Upper lobe of left lung (tissue), 6 donors: ENCODE measurements at places on chromosomes 5 and 9.

- no peaks in the 10 kb centered on the region for H3K27me3 ChIP-seq
- H3K36me3 ChIP-seq = no peaks in the 10 kb centered on the region
- no peak overlapping the region for H3K4me3 ChIP-seq
- DNase-seq = no peak
- H3K4me1 ChIP-seq = peaks cover 2% of the 10 kb centered on the region
Measured at GRCh38 chr9:68546596-68547390, 6.1 kb upstream of the TMEM252 start.

DNA sequence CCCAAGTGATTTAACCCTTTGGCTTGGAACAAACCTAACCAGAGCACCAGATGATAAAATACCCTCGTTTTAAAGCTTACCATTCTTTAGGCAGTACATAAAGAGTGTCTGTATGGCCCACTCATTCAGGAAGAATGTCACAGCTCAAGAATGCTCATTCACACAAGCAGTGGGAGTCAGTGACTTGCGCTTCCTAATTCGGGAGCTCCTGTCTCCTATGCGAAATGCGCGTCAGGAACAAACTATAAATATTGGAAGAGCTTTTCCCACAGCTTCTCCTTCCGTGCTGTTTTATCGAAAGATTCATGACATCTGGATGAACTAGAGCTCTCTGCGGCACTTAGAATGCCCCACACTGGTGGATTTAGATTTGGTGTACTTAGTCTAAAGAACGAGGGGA, 66.6 kb downstream of the NTRK2 start:
- no peaks in the 10 kb centered on the region for H3K36me3 ChIP-seq
- H3K27me3 ChIP-seq = no peaks in the 10 kb centered on the region
- no peak overlapping the region for H3K4me3 ChIP-seq

DNA sequence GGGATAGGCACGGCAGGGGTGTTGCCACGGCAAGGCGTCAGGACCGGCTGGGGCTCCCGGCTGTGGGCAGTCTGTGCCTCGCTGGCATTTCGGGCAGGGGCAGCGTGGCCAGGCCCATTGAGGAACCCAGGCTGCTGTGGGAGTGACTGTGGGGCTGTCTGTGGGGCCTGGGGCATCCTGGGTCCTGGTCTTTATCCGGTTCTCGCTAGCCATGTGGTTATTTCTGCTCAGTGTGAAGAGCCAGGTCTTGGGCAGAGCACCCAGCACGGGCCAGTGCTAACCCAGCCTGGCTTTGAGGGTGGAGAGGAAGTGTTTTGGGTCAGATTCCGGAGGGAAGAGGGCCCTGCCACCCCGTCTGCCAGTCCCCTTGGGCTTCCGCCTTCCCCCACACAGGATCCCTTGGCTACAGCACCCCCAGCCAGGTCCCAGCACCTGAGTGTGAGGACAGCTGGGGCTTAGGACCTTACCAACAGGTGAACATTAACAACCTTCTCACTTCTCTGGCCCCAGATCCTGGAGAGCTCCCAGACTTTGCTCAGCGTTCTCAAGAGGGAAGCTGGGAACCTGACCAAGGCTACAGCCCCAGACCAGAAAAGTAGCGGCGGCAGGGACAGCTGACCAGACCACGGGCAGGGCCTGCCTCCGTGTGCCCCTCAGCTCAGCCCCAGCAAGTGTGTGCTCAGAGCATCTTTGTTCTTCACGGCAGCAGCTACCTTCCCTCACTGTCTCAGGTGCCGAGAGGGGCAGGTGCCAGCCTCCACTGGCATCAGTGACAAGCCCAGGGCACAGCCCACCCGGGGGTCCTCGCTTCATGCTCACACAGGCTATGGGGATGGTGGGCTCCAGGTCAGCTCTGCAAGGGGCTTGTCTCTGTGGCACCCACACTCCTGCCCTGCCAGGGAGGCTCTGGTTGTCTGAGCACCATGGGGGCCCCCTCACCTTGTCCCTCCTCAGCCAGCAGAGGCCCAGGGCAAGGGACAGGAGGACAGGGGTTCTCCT, 1.1 kb downstream of the SSNA1 start:
- no peaks in the 10 kb centered on the region for H3K27me3 ChIP-seq
- peaks cover 55% of the 10 kb centered on the region for H3K4me1 ChIP-seq
- DNase-seq = peak; percentile 44

DNA sequence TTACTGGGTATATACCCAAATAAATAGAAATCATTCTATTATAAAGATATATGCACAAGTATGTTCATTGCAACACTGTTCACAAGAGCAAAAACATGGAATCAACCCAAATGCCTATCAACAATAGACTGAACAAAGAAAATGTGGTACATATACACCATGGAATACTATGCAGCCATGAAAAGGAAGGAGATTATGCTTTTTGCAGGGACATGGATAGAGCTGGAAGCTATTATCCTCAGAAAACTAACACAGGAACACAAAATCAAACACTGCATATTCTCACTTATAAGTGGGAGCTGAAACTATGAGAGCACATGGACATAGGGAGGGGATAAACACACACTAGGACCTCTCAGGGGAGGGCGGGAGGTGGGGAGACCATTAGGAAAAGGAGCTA, 298.4 kb upstream of the CDH9 start:
- H3K27ac ChIP-seq = no peak overlapping the region
- no peak for DNase-seq
- no peak overlapping the region for H3K4me3 ChIP-seq
- no peaks in the 10 kb centered on the region for H3K36me3 ChIP-seq

DNA sequence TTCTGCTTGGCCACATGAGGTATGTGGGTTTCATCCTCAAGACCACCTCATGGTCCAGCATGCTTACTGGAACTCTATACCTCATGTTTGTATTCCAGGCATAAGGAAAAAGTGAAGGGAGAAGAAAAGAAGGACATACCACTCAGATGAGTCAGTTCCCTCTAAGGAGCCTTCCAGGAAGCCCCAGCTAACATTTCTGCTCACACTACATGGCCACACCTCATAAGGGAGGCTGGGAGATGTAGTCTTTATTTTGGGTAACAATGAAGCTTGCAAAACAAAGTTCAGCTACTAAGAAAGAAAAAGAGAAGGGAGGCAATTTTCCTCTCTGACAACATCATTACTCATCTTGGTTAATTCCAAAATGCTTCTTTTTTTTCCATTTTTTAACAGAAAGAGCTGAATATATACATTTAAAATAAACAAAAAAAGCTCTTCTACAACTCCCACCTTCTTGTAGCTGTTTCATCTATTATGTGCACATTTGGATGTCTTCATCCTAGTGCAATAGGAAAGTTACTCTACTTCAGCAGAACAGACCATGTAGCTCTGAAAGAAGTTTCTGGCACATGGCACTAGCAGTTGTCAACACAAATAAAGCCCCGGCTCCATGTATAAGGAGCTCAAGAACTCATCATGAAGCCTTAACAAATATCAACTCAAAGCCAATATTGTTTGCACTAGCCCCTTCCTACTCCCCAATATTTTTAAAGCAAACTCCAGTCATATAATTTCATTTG, 123.6 kb upstream of the CCDC112 start:
- no peaks in the 10 kb centered on the region for H3K36me3 ChIP-seq
- DNase-seq = peak; percentile 52
- no peaks in the 10 kb centered on the region for H3K27me3 ChIP-seq
- H3K4me3 ChIP-seq = no peak overlapping the region
- H3K27ac ChIP-seq = no peak overlapping the region
- peaks cover 15% of the 10 kb centered on the region for H3K4me1 ChIP-seq

DNA sequence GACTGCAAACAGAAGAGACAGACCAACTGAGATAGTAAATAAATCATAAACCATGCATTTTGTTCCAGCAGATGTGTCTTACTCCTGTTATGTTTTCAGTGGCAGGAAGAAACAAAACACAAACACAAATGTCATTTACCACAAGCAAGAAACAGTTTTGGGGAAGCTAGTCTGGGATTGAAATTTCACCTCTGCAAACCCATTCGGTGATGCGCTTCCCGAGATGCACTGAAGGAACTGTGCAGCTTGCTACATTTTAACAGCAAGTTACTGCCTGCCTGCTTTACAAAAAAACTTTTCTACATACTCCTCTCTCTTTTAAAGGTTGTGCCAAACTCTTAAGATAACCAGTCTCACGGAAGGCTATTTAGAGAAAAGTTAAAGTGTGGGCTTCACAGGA, 3.2 kb downstream of the MACROH2A1 start:
- no peaks in the 10 kb centered on the region for H3K27me3 ChIP-seq
- no peak for DNase-seq
- H3K36me3 ChIP-seq = no peaks in the 10 kb centered on the region
- no peak overlapping the region for H3K4me3 ChIP-seq

- no peak for DNase-seq
- H3K27ac ChIP-seq = no peak overlapping the region
- no peaks in the 10 kb centered on the region for H3K36me3 ChIP-seq
Measured at GRCh38 chr9:76772686-76773445, 8.6 kb downstream of the PCA3 start.

GRCh38 chr5:97229688-97230285, 46.7 kb upstream of the RIOK2 start:
- peak overlapping the region; percentile 61 for H3K27ac ChIP-seq
- H3K4me1 ChIP-seq = peaks cover 7% of the 10 kb centered on the region
- no peaks in the 10 kb centered on the region for H3K27me3 ChIP-seq
- H3K4me3 ChIP-seq = no peak overlapping the region

GRCh38 chr9:72415163-72415562, 50.2 kb upstream of the ZFAND5 start:
- no peaks in the 10 kb centered on the region for H3K36me3 ChIP-seq
- H3K4me3 ChIP-seq = no peak overlapping the region
- no peaks in the 10 kb centered on the region for H3K4me1 ChIP-seq
- no peak for DNase-seq
- H3K27ac ChIP-seq = no peak overlapping the region
- no peaks in the 10 kb centered on the region for H3K27me3 ChIP-seq

GRCh38 chr9:87275047-87275725, 222.5 kb upstream of the DAPK1 start:
- no peak for DNase-seq
- no peaks in the 10 kb centered on the region for H3K27me3 ChIP-seq
- H3K4me1 ChIP-seq = peaks cover 5% of the 10 kb centered on the region
- H3K4me3 ChIP-seq = no peak overlapping the region
- H3K27ac ChIP-seq = no peak overlapping the region
- H3K36me3 ChIP-seq = no peaks in the 10 kb centered on the region

- DNase-seq = no peak
- no peaks in the 10 kb centered on the region for H3K4me1 ChIP-seq
- H3K27ac ChIP-seq = no peak overlapping the region
- no peaks in the 10 kb centered on the region for H3K36me3 ChIP-seq
Measured at GRCh38 chr5:64969578-64969977, 200.8 kb downstream of the CWC27 start.

DNA sequence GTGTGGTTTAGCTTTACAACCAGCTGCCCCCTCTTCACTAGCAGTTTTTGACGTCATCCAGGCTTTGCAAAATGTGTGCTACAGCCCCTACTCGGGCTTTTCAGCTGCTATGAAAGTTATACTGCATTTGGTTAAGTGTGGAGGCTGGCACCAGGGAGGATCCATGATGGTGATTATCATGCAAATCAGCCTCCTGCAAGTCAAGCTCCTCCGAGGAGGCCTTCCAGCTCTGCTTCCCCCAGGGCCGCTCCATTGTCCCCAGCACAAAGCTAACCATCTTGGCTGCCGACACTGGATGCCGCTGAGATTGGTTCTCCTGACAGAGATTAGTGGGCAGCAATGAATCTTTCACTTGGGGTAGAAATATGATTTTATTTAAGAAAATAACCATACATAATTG, 159.6 kb downstream of the NR2F1-AS1 start:
- no peaks in the 10 kb centered on the region for H3K27me3 ChIP-seq
- DNase-seq = no peak
- H3K27ac ChIP-seq = no peak overlapping the region
- H3K4me3 ChIP-seq = no peak overlapping the region

DNA sequence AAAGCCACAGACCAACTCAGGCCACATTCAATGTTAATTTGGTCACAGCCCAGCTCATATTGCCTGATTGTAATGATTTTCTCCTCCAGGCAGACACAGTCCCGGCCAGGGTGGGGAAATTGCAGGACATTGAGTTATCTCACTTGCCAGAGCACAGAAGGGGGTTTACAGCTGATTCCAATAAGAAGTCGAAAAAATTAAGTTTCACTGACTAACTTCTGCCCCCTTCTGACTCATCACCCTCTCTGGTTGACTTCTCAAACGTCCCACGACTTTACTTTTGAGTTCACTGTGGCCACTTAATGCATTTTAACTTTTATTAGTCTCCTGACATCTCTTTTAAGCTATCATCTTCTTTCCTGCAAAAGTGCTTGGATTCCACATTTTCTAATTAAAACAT, 321.4 kb upstream of the WWC1 start:
- no peak for DNase-seq
- H3K36me3 ChIP-seq = no peaks in the 10 kb centered on the region
- no peak overlapping the region for H3K27ac ChIP-seq
- H3K4me3 ChIP-seq = no peak overlapping the region
- H3K27me3 ChIP-seq = no peaks in the 10 kb centered on the region
- no peaks in the 10 kb centered on the region for H3K4me1 ChIP-seq

- no peaks in the 10 kb centered on the region for H3K27me3 ChIP-seq
- no peak overlapping the region for H3K27ac ChIP-seq
- no peaks in the 10 kb centered on the region for H3K4me1 ChIP-seq
- H3K36me3 ChIP-seq = no peaks in the 10 kb centered on the region
Measured at GRCh38 chr5:41371738-41372137, 138.7 kb downstream of the PLCXD3 start.

DNA sequence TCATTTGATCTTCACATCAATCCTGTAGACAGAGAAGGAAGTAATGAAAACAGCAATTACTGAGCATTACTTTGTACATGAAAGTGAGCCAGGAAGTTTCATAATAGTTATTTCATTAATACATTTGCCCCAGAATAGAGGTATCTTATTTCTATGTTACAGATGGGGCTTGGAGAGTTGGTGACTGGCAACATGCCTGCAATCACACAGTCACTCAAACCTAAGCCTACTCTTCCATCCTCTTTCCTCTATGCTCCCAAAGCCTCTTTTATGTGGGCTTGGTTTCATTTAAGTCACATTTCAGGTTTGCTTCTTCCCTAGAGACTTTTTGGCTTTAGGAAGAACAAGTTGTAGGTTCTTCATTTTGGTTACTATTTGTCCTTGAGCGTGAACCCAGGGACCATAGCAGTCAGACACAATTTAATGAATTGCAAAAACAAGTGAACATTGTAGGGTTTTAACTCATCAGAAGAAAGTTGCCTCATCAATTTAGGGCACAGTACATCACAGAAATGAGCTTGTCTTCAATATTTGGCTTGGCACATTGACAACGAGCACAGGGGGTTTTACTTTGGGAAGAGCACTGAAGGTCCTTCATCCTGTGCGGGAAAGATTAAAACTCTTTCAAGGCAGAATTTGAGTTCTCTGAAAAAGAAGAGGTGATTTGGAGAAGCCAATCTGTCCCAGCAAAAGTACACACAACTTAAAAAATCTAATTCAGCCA, 381.1 kb downstream of the TMEM38B start:
- no peak overlapping the region for H3K4me3 ChIP-seq
- H3K27me3 ChIP-seq = no peaks in the 10 kb centered on the region
- no peak for DNase-seq
- no peak overlapping the region for H3K27ac ChIP-seq

- no peak overlapping the region for H3K4me3 ChIP-seq
- no peak overlapping the region for H3K27ac ChIP-seq
- no peak for DNase-seq
Measured at GRCh38 chr9:35790025-35790384, 1.4 kb upstream of the NPR2 start.
